ENCODE measurements at places on chromosomes 6 and 20.

GRCh38 chr6:52381249-52381648 lies 19.3 kb downstream of the PAQR8 start:
- no peak for DNase-seq

DNA sequence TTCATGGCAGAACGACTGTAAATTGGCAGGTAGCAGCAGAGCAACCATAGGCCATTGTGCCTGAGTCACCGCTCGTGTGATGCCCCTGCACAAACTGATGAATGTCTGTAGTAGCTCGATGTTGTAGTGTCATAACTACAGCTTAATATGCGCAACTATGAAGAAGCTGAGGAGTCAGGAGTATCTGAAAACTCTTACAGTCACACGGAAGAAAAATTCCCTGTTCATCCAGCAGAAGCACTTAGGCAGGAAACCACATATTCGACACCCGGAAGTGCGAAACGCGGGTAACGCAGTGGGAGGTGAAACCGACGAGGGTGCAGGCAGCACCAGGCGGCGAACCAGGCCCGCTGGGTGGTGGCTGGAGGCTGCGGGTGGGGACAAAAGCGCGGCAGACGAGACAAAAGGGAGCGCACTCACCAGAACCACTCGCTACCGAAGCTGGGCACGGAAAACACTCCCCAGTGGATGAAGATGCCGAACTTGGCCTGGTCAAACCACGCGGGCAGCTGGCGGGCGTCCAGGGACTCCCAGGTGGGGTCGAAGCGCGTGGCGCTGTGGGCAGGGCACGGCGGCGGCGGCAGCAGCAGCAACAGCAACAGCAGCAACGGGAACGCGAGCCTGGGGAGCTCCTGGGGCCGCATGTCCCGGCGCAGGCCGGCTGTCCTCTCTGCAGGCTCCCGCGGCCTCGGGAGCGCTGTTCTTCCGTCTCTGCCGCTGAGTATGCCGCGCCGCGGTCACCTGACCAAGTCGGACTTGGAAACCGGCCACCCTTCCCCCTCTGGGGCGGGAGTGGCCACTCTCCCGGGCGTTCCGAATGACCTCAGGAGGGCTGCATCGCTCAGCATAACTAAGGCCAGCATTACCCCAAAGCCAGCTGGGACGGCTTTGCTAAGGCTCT lies at the start of gene FUCA2:
Gene FUCA2 (minus strand): TSS at position 730 of the 901 bp plus-strand sequence. CDS start 86 bp downstream, at position 644.
- peak; percentile 64 for DNase-seq

- DNase-seq = no peak
Observed at GRCh38 chr6:31663126-31663960, 1.5 kb downstream of the GPANK1 start.

GRCh38 chr6:138582573-138582972 lies 83.3 kb upstream of the NHSL1 start:
- DNase-seq = no peak

- no peak for DNase-seq
Observed at GRCh38 chr6:2891768-2892170, 11.3 kb downstream of the SERPINB9 start.

- DNase-seq = no peak
Observed at GRCh38 chr6:139753198-139753861, 378.9 kb upstream of the CITED2 start.

DNA sequence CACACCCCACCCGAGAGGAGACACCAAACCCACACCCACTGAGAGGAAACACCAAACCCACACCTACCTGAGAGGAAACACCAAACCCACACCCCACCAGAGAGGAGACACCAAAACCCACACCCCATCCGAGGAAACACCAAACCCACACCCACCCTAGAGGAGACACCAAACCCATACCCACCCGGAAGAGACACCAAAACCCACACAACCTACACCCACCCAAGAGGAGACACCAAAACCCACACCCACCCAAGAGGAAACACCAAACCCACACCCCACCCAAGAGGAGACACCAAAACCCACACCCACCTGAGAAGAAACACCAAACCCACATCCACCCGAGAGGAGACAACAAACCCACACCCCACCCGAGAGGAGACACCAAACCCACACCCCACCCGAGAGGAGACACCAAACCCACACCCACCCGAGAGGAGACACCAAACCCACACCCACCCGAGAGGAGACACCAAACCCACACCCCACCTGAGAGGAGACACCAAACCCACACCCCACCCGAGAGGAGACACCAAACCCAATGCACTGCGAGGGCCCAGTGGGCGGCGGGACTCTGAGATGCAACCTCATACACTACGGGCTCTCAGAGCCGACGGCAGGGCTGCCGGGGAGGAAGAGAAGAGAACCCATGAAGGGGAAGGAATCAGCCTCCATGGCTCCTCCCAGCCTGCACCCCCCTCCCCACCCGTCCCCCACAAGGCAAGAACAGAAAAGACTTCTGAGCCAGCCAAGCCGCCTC lies 83.3 kb downstream of the TAF4 start:
- peak; percentile 55 for DNase-seq

GRCh38 chr6:23339268-23339667 lies 769.9 kb downstream of the HDGFL1 start:
- no peak for DNase-seq
